Brain pericyte (primary cell): ENCODE measurements at places on chromosomes 12 and 14.

DNA sequence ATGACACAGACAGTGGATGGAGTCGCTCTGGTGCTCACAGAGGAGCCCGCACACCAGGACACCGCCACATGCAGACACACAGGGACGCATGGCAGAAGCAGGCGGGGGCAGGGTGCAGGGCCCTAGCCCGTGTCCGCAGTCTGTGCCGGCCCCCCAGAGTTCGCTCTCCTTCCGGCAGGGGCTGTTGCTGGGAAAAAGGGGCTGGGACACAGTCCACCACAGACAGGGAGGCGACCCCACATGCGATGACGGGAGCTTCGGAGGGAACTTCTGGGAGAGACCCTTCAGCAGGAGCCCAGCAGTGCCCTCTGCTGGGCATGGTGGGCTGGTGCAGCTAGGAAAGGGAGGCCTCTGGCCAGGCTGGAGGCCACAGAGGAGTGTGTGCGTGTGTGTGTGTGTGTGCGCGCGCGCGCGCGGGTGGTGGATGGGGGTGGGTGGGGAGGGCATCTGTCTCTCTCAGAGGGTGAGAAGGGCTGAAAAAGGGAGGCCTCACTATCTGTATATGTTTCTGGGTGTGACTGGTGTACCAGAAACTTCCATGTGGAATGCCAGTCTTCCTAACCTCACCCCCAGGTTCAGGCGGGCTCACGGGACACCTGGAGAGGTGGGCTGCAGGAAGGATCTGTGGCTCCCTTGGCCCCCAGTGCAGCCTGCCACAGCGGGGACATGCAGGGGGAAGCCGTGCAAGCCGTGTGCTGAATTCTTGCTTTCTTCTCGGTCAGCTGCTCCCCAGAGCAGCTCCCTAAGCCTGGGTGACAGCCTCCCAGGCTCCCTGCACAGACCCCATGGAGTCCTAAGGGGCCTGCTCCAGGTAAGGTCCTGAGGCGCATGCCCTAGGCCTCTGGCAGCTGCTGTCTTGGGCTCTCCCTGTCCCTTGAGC is 60.7 kb downstream of the PLEKHG3 start:
- no peak for DNase-seq

GRCh38 chr12:81962126-81962856 is 203.1 kb upstream of the PPFIA2 start:
- no peak for DNase-seq

- no peak for DNase-seq
These were observed 27.3 kb downstream of the SPTLC2 start for GRCh38 chr14:77589099-77589498.

GRCh38 chr12:53975479-53976152 is 862 bp upstream of the HOTAIR start:
- no peak for DNase-seq

DNA sequence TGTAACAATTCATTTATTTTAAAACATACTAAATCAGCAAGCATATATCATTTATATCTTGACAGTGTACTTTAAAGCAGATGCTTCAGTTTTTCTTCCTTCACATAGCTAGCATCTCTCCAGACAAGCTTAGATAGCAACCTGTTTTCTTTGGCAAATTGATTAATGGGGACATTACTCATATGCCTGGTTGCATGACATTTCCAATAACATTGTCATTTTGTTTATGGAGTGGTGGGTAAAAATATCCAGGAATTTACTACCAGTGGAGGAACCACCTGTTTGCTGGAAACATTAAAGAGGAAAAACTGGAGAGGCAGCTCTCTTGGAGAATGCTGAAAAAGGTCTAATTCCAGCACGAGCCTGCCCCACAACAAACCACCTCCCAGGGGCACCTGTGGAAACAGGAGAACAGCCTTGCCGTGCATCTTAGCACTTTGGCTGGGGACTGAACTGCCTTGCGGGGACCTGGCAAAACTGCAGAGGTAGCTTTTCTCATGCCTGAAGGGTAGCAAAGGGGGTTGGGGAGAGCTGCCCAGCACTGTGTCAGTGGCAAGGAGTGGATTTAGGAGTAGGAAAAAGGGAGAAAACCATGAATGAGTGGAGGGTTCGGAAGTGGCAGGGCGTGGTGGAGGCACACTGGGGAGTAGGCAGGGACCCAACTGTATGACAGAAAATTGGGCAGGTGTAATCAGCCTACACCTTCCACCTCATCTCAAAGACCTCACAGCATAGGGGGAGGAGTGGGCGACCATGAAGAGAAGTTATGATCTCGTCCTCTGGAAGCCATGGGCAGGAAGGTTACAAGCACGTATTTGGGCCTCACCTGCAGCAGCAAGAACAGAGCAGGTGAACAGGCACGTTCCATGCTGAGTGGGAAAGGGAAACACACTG is 11.7 kb upstream of the CREBL2 start:
- no peak for DNase-seq
